Subcutaneous adipose tissue (tissue), 4 donors: ENCODE measurements at places on chromosomes 2 and 18. TPM values are rescaled to one million over a fixed set of nuclear protein-coding genes. Genes with fewer than 3 reads are reported as not detected.

Gene PREPL
- 31.9 TPM for total RNA-seq

Gene ARHGAP15
- 25.9 TPM for total RNA-seq

Gene STEAP3
- total RNA-seq, result 17.9 TPM

Gene RAPGEF4
- total RNA-seq, result 9.3 TPM

Gene FAHD2A
- 46.2 TPM for total RNA-seq

Gene LRPPRC
- total RNA-seq, result 47.1 TPM

Gene STPG4
- total RNA-seq, result not detected

Gene PSMA8
- total RNA-seq, result not detected
